ENCODE measurements at places on chromosomes 5 and 9. TPM values are rescaled to one million over a fixed set of nuclear protein-coding genes. Genes with fewer than 3 reads are reported as not detected.

Gene CCDC192
- total RNA-seq = not detected

Gene MORN5
- 17.9 TPM for total RNA-seq

Gene UGT3A2
- not detected for total RNA-seq

Gene CMYA5
- 12.3 TPM for total RNA-seq

Gene CTNNAL1
- 32.5 TPM for total RNA-seq

Gene C5orf63
- total RNA-seq = 5.6 TPM

Gene CNTNAP3B
- 13.6 TPM for total RNA-seq

Gene PCSK5
- total RNA-seq = 28.2 TPM

Gene PCDHB11
- total RNA-seq = 9.6 TPM

Gene DDX4
- not detected for total RNA-seq

Gene STK32A
- total RNA-seq = 7.1 TPM

Measured in lung (tissue), 17 donors.